ENCODE measurements at places on chromosomes 4 and X.

DNA sequence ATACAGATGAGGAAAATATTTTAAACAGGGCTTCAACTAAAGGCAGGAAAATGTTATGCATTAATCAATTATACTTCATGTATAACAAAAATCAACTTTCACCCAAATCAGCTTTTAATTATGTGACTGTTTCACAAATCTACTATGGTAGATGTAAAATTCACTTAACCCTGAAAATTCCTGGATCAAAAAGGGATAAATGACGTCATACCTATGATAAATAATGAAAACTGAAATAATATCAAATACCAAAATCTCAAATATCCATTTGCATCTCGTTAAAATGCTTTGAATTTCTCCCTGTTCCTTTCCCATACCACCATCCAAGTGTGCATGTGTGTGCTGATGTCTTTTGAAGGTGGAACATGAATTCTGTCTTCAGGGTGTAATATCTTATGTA lies 11.5 kb downstream of the S100G start:
- DNase-seq, result no peak

GRCh38 chrX:44698357-44698756 lies 145.5 kb upstream of the DUSP21 start:
- DNase-seq, result no peak

DNA sequence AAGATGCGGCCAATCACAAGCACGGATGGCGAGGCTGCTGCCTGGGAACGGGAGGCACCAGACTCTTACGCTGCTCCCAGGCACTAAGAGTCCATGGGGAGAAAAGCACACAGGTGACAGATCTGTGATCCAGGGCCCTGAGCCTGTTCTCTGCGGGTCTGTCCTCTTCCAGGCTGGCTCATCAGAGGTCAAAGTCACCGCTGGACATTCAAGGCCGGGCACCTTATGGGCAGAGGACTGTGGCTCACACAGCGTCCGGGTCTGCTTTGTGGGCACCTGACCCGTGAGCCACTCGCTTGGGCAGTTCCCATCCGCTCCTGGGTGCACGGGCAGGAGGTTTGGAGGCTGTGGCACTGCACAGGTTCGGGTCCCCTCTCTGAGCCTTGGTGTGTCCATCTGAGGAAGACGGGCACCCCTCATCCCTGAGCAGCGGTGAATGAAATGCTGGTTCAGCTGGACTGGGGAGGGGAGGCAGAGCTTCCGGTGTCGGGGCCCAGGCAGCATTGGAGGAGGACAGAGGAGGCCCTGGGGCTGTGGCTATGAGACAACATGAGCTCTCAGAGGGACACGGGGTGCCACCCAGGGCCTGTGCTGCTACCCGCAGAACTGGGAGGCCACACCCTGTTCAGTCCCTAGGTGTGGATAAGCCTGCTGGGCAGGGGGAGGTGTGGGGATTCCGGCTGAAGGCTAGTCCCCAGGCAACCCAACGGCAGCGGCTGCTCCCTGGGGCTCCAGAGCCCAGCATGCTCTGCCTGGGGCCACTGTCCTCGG lies 61.2 kb upstream of the AFAP1 start:
- no peak for DNase-seq

DNA sequence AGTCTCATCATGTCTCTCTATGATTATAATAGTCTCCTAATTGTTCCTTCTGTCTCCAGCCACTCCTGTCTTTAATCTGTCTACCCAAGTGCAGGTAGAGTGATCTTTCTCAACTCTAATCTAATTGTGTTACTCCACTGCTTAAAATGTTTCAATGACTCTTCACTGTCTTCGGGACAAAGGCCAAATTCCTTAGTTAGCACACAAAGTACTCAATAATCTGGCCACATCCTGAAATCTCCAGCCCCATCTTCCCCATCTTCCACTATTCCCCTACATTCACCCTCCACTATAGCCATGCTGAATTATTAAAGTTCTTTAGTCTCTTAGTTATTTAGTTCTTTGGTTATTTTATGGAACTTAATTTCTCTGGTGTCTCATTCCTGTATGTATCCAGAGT lies 353.3 kb downstream of the OPHN1 start:
- DNase-seq, result no peak

- no peak for DNase-seq
These were observed 230.2 kb upstream of the STK26 start for GRCh38 chrX:131792789-131793462.

- DNase-seq, result peak; percentile 9
These were observed 658 bp downstream of the ATP6AP2 start for GRCh38 chrX:40581336-40581920.

DNA sequence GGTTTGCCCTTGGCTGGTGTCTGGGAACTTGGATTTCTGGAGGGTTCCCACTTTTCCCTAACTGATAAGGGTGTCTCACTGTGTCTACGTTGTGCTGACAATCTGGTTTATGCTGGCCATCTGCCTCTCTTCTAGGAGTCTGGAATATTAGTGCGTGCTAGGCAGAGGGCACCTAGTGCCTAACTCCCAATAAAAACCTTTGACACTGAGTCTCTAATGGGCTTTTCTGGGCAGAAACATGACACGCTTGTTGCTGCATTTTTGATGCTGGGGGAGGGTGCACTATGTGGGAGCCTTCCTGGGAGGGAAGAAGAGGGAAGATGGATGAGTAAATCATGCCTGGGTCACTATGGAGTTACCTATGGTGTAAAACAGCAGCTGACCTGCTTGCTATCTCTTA lies 16.3 kb upstream of the ZNF41 start:
- DNase-seq, result no peak

- DNase-seq, result no peak
These were observed 50.7 kb downstream of the THAP9 start for GRCh38 chr4:82951196-82951595.

GRCh38 chr4:74016068-74016467 lies 17.6 kb upstream of the CXCL5 start:
- no peak for DNase-seq

DNA sequence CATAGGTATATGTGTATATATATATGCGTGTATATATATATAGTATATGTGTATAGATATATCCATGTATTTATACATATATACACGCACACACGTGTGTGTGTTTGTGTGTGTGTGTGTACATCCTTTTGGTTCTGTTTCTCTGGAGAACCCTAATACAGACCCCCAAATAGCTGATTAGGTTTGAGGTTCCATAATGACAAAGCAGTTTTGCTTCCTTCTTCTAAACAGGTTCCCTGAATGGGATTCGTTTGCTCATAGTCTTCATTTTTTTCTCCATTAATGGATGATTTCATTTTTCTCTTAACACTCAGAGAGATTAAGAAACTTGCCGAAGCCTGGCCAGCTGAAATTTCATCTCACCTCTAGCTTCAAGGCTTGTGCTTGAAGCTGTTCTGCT lies 234.0 kb upstream of the BCOR start:
- DNase-seq, result no peak

GRCh38 chr4:168712316-168712890 lies 215.6 kb downstream of the PALLD start:
- no peak for DNase-seq

- no peak for DNase-seq
These were observed 1074.1 kb upstream of the SLIT2 start for GRCh38 chr4:19177616-19178015.

DNA sequence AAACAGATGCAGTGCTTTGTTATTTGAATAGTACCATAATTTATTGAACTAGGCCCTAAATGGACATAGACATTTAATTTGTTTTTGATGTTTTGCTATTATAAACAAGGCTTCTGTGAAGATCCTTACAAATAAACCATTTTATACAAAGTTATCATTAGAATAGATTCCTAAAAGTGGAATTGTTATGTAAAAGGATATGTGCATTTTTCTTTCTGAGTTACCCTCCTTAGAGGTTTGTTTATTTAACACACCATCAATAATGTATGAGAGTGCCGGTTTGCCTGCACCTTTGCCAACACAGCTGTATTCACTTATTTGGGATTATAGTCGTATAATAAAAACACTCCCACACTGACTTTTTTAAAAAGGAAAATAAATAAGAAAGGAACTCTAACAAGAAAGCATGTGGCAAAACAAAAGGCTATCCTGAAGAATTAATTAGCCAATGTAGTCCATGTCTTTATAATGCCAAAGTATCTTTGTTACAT lies 84.8 kb downstream of the PAK3 start:
- DNase-seq, result no peak

DNA sequence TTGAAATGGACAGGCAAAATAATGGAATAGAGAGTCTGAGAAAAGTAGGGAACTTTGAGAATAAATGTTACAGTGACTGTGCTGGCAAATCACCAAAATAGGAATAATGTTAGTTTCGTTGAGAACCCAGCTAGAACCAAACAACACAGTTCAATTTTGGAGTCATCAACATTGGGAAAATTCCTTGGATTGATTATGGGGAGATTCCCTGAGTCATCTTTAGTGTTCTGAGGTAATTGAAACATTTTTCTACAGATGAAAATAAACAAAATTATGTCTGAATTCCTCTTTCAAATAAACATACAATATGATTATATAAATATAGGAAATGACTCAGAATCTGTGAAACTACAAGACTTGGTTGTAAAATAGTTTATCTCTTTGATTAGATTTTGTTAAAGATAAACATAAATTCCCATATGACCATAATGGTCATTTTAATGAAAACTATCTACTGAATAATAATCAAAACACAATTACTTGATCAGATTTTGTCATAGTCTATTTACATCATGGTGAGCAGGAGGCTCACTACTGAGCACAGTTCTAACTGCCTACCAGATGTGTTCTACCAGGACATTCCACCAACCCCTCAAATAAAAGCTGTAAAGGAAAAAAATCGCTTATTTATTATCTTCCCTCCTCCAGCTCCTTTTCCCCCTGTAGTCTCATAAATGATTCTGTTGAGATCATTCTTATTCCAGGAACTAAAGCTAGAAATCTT lies 51.4 kb upstream of the GABRA2 start:
- no peak for DNase-seq

- no peak for DNase-seq
These were observed 249.6 kb downstream of the OPHN1 start for GRCh38 chrX:68183612-68184214.

GRCh38 chrX:13369256-13370030 lies 49.6 kb upstream of the ATXN3L start:
- no peak for DNase-seq

GRCh38 chr4:120857312-120857711 lies 65.2 kb downstream of the PRDM5 start:
- peak; percentile 43 for DNase-seq

DNA sequence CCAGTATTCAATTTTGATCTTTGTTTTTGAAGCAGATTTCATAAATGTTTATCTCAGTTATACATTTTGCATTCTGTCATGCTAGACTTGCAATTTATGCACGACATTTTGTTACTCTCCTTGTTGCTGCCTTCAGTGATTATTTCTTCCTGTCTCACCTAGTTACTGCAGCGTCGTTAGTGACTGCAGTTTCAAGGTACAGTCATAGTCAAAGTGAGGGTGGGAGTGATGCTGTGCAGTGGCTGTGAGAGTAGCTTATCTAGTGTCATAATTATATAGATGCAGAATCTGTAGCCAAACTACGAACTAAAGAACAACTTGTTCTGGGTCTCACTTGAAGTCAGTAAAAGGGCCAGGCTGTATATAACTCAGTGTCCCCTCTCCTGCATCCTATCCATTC lies 69.8 kb downstream of the GPR101 start:
- DNase-seq, result no peak

DNA sequence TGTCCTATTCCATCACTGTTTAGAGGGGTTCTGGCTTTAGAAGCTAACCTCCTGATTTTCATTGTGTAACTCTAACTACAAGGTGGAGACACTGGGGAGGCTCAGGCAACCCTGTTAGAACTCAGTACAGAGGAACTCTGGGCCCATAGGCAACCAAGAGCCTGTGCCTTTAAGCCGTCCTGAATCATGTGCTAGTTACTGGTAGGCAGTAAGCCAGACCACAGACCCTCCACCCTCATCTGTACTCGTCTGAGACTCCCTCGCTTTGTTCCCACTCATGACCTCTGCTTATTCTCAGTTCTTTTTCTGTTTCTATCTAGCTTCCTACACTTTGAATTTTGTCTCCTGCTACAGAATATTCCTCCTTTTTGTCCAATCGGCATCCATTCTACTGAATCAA lies 31.4 kb downstream of the TBC1D1 start:
- peak; percentile 79 for DNase-seq

DNA sequence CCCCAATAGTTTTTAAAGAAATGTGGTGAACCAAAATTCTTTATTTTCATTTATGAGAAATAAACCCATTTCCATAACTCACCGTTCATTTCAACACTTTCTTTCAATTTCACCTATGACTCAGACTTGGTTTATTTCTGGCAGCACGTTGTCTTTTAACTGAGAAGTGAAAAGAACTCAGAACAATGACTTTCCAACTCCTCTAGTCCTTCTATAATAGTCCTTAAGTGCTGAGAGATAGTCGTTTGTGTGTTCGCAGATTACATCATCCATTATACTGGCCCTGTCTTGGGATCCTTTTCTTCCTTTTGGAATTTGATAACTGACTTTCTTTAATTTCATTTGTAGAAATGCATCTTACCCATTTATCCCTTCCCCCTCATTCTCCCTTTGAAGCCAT lies 113.6 kb downstream of the GLUD2 start:
- DNase-seq, result peak; percentile 21

- DNase-seq, result no peak
These were observed 50.7 kb downstream of the MXRA5 start for GRCh38 chrX:3295731-3296130.

DNA sequence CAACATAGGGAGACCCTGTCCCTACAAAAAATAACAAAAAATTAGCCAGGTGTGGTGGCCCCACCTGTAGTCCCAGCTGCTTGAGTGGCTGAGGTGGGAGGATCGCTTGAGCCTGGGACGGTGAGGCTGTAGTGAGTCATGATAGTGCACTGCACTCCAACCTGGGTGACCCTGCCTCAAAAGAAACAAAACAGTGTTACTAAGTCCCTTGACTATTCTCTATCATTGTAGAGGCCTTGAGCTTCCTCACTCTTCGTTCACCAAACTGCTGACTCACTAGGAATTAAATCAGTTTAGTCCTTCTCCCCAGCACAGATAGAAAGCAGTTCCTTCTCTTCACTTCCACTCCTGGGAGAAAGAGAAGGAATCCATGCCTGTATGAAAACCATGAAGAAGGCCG lies 14.5 kb downstream of the CDS1 start:
- no peak for DNase-seq

DNA sequence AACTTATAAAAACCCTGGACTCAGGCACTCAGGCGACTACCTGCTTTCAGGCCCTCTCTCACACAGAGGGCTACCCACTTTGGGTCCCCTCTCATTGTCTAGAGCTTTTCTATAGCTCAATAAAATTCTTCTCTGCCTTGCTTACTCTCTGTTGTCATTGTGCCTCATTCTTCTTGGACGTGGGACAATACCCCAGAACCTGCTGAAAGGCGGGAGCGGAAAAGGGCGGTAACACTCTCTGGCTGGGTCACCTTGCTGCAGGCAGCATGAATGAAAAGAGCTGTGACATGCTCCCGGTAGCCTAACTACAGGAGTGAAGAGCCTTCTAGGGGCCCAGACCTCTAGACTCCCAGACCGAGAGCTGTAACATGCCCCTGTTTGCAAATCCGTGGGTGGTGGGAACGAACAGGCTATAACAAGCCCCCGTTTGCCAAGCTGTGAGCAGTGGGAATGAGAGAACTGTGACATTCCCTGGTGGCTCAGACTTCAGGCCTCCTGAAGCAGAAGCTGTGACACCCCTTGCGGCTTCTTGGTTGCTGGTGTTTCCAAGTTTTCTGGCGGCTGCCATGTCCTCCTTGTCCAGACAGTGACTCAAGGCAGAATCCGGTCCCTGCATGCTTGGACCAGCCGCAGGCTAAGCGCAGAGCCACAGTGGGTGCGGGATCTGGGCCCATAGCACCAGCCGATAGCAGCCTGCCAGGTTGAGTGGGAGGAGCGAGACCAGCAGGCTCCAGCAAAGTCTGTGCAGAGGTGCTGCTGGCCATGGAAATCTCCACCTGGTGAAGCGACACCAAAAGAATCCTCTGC lies 684.6 kb downstream of the ARAP2 start:
- DNase-seq, result no peak

GRCh38 chr4:88356771-88357170 lies 21.9 kb upstream of the HERC6 start:
- DNase-seq, result no peak
